ENCODE measurements at places on chromosomes 13 and 19. TPM values are rescaled to one million over a fixed set of nuclear protein-coding genes. Genes with fewer than 3 reads are reported as not detected.

DNA sequence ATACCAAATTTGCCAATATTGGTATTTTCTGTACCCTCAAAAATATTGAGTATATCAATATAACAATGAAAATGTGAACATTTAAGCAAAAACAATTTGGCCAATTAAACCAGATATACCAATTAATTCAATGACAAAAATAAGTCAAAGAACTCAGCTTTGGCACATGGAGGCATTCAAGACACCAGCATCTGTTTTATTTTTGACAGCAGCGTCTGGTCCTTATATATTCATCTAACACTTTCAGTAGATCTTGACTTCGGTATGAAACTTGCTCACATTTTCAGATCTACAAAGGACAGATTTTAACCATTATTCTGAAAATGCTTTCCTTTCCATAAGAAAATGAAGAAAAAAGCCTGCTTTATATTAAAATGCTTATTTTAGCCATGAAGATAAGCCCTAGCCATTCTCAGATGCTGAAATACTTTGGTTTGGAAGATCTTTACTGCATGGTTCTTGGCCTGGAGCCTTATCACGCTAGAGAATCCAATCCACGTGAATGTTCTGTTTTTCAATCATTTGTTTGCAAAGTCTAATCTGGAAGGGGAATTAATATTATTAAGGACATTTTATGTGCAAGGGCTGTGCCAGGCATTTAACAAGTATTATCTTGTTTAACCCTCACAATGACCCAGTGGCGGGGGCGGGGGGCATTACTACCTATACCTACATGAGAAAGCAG lies 132.2 kb downstream of the DLEU7 start:
- H3K36me3 ChIP-seq: no peaks in the 10 kb centered on the region
- DNase-seq: no peak
- peaks cover 7% of the 10 kb centered on the region for H3K27me3 ChIP-seq
- H3K27ac ChIP-seq: no peak overlapping the region

- H3K4me1 ChIP-seq: peaks cover 14% of the 10 kb centered on the region
- no peak overlapping the region for H3K4me3 ChIP-seq
- H3K27me3 ChIP-seq: no peaks in the 10 kb centered on the region
- no peak for DNase-seq
Measured at GRCh38 chr19:4891066-4891465, 11.6 kb downstream of the ARRDC5 start.

- H3K27ac ChIP-seq: no peak overlapping the region
- no peak overlapping the region for H3K4me3 ChIP-seq
- no peak for DNase-seq
- H3K4me1 ChIP-seq: no peaks in the 10 kb centered on the region
- peaks cover 36% of the 10 kb centered on the region for H3K36me3 ChIP-seq
- no peaks in the 10 kb centered on the region for H3K27me3 ChIP-seq
Measured at GRCh38 chr13:78631077-78631476, 27.7 kb upstream of the POU4F1 start.

GRCh38 chr19:30049226-30049625 lies 107.2 kb downstream of the URI1 start:
- no peak overlapping the region for H3K4me3 ChIP-seq
- DNase-seq: no peak
- H3K27ac ChIP-seq: no peak overlapping the region
- no peaks in the 10 kb centered on the region for H3K4me1 ChIP-seq
- H3K36me3 ChIP-seq: no peaks in the 10 kb centered on the region
- no peaks in the 10 kb centered on the region for H3K27me3 ChIP-seq

- H3K4me1 ChIP-seq: peaks cover 2% of the 10 kb centered on the region
- peaks cover 2% of the 10 kb centered on the region for H3K36me3 ChIP-seq
- no peak overlapping the region for H3K4me3 ChIP-seq
- H3K27ac ChIP-seq: no peak overlapping the region
- peaks cover 3% of the 10 kb centered on the region for H3K27me3 ChIP-seq
Measured at GRCh38 chr13:23715092-23715761, 145.0 kb downstream of the TNFRSF19 start.

DNA sequence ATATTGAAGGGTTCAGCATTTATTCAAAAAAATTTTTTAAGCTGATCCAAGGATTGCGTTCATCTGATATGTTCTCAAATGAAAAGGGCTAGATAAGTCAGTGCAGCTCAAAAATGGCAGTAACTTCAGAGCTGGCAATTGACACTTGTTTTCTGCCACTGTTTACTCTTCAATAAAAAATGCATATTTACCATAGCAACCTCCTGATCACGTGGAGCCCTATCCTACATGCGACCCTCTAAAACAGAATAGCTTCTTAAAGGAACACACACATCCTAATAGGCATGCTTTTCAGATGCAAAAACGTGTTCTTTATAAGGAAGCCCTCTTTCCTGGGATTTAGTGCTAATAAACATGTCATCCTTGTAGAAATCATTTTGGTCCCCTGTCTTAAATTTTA lies 150.2 kb downstream of the ZNF536 start:
- H3K4me1 ChIP-seq: no peaks in the 10 kb centered on the region
- no peak overlapping the region for H3K4me3 ChIP-seq
- no peaks in the 10 kb centered on the region for H3K27me3 ChIP-seq
- H3K36me3 ChIP-seq: no peaks in the 10 kb centered on the region
- DNase-seq: no peak

Gene SIPA1L3
- total RNA-seq: 27.1 TPM

Gene ZNF580
- 62.3 TPM for total RNA-seq

Measured in osteocyte (in vitro differentiated cells).